Epithelial cell of esophagus (primary cell): ENCODE measurements at places on chromosomes 2 and 18.

DNA sequence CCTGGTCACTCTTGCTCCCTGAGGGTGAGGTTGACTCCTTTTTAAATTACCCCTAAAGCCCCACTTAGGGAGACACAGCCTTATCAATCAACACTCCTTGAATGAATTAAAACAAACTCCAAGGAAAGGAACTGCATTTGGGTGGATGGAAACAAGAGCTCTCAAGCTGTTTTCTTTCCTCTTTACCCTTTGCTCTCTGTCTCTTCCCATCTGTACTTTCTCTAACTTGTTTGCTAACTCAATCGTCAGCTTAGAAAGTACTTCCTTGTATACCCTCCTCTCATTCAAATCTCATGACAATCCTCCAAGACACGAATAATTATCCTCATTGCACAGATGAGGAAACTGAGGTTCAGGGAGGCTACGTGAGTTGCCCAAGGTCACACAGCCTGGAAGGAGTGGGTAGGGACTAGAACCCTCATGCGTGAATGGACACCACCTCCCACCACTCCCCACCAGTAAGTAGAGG lies 32.7 kb downstream of the ZFP36L2 start:
- no peak for DNase-seq

GRCh38 chr2:232377841-232378734 lies 463 bp upstream of the ALPP start:
- DNase-seq = no peak

DNA sequence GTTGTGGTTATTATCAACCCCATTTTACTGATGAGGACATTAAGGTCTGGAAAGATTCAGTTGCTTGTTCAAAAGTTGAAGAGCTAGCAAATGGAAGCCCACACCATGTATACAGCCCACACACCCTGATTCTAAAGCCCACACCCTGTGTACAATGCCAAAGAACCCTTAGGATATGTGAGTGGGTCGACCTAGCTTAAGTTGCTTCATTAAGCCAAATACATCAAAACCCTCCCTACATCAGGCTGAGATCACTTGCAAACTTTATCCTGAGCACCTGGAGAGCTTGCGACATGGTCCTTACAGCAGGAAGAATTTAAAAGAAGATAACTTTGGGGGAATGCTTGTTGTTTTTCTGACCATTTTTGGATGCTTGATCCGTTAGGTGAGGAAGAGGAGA lies 435 bp upstream of the ARHGAP25 start:
- no peak for DNase-seq

GRCh38 chr2:195675783-195676427 lies 18.9 kb downstream of the SLC39A10 start:
- no peak for DNase-seq

- no peak for DNase-seq
Measured at GRCh38 chr2:42464631-42465030, 29.2 kb downstream of the KCNG3 start.

DNA sequence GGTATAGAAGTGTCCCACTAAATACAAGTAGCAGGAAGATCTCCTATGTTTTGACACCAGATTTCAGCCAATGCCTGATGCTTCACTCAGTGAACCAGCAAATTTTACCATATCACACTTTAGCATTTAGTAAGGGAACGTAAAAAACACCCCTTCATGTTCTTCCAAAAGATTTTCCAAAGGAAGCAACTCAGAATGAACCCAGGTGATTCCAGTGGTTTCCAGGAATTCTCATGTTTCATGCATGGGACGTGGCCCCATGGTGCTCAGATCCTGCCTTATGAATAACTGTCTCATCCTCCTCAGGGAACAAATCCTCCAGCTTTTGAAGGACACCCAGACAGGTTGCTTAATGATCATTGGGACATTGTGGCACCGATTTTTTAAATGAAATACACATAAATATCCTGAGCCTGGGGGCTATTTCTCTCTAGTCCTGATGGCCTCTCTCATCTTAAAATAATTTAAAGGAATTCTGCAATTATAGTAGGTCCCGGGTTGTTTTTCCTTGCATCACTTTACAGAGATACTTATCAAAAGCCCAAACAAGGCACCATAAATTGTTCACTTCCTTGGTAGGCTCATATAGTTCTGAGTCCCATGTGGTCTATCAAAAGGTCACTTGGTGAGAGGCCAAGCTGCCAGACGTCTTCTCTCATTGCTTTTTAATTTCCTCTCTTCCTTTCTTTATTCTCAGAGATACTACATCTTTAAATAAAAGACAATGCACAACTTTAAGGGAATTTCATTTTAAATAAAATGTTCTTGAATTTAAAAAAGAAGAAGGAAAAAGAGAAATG lies 261.0 kb downstream of the ZNF516 start:
- DNase-seq = no peak

GRCh38 chr2:12448846-12449505 lies 267.8 kb upstream of the TRIB2 start:
- peak; percentile 59 for DNase-seq

DNA sequence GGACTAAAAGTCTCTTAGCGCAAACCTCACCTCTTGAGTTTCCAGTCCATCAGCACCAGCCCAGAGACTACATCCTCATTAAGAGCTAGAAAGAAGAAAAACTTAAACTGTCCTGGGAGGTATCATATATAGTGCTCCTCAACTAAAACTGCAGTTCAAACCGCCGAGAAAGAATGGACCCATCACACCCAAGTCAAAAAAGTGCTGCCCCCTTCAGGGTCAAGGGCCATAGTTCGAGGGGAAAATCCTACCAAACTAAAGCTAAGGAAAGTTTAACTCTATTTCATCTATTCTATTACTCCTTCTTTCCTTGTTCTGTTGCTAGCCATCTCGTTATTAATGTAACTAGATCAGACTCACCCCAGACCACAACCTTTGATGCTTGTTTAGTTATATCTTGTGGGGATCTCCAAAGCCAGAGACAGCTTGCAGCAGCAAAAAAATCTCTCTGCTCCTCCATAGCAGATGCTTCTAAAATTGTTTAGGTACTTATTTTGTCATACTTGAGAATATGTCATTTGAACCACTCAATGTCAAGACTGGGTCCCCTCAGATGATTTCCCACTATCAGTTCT lies 134.5 kb upstream of the RMP24 start:
- no peak for DNase-seq
